ENCODE measurements at places on chromosomes 2 and 18.

GRCh38 chr2:68536000-68536399, 68.6 kb downstream of the APLF start:
- DNase-seq: no peak
- no peaks in the 10 kb centered on the region for H3K27me3 ChIP-seq
- no peaks in the 10 kb centered on the region for H3K36me3 ChIP-seq
- H3K4me3 ChIP-seq: no peak overlapping the region
- no peaks in the 10 kb centered on the region for H3K4me1 ChIP-seq

- no peaks in the 10 kb centered on the region for H3K27me3 ChIP-seq
- no peak for DNase-seq
- H3K4me1 ChIP-seq: peaks cover 22% of the 10 kb centered on the region
- peak overlapping the region; percentile 81 for H3K27ac ChIP-seq
Measured at GRCh38 chr2:48508461-48509124, 21.4 kb upstream of the STON1 start.

DNA sequence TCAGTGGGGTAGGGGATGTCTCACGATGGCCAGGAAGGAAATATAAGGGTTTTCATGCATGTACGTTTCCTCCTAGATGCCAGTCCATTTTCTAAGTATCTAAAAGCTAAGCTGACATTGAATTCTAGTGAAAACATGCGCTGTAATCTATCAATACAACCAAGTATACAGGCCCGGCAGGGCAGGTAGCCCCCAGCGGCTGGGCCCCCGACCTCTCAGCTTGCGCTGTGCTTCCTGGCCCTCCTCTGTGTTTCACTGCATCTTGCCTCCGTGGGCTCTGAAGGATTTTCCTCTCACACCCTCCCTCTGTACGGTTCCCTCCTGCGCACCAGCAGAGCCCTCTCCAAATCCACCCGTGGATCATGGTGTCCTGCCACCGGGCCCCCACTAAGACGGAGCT, 524.8 kb downstream of the ZNF516 start:
- no peaks in the 10 kb centered on the region for H3K4me1 ChIP-seq
- no peak overlapping the region for H3K27ac ChIP-seq
- no peak overlapping the region for H3K4me3 ChIP-seq
- no peak for DNase-seq

DNA sequence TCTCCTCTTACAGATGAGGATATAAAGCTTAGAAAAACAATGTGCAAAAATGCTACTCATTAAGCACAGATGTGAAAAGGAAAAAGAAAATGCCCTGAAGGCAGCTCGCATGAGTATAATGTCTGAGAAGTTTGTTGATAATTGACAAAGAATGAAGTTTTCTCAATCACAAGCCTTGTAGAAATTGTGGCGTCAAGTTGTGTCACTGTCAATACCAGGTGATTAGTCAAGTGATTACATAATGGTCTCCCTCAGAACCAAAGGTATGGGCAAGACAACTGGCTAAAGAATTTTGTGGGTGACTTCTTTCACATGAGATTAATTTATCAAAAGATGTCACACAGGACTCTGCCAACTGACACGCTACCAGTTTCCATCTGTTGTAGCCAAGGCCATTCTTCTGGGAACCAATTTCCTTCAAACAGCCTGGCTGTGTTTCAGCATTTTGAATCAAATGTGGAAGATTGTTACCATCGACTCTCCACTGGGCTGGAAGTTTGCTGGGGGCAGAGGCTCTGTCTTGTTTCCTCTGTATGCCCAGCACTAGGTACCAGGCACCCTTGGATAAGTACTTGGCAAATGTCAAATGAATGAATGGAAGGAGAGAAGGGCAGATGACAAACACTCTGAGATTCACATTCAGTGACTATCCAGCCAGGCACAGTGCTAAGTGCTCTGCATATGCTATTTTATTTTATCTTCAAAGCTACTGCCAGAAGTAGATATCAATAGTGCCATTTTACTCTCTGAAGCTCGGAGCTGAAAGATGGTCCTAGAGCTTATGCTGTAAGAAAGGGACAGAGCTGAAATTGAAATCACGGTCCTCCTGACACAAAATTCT, 5.9 kb upstream of the FN1 start:
- H3K36me3 ChIP-seq: no peaks in the 10 kb centered on the region
- H3K4me3 ChIP-seq: no peak overlapping the region
- H3K27ac ChIP-seq: no peak overlapping the region

DNA sequence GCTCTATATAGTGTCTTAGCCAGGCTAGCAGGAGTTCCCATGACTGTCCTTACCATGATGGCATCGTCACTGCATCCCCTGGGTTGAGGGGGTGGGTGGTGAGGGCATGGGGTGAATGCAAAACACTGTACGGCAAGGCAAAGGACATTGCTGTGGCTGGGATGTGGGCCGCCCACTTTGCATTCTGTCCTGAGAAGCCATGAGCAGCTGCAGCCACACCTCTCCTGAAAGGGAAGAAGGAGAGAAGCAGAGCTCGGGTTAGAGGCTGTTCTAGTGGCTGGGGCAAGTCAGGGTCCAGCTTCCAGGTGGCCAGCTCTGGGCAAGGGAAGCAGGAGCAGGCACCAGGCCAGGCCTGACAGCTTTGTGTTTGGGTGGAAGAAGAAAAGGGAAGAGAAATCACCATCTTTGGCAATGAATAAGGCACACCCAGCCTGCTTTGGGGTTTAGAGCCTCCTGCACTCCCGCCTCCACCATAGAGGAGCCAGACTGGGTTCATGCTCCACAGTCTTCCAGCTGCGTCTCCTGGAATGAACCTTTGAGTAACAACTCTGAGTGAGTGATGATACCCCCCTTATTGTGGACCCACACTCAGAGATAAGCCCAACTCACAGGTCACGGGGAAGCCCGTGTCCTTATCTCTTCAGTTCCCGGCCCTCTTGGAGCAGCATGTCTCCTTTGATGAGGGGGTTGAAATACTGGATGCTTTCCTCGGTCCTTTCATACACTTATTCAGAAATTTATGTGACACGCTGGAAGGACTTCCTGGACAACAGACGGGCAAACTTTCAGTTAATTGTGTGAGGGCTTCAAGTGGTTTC, 63.4 kb downstream of the INPP4A start:
- peak overlapping the region; percentile 72 for H3K27ac ChIP-seq
- H3K4me1 ChIP-seq: peaks cover 87% of the 10 kb centered on the region
- H3K4me3 ChIP-seq: no peak overlapping the region
- peaks cover 66% of the 10 kb centered on the region for H3K36me3 ChIP-seq
- H3K27me3 ChIP-seq: no peaks in the 10 kb centered on the region
- DNase-seq: no peak

- H3K27me3 ChIP-seq: no peaks in the 10 kb centered on the region
- no peak overlapping the region for H3K27ac ChIP-seq
- no peak for DNase-seq
- H3K36me3 ChIP-seq: peaks cover 64% of the 10 kb centered on the region
- no peaks in the 10 kb centered on the region for H3K4me1 ChIP-seq
Measured at GRCh38 chr2:135773917-135774316, 32.3 kb downstream of the UBXN4 start.

DNA sequence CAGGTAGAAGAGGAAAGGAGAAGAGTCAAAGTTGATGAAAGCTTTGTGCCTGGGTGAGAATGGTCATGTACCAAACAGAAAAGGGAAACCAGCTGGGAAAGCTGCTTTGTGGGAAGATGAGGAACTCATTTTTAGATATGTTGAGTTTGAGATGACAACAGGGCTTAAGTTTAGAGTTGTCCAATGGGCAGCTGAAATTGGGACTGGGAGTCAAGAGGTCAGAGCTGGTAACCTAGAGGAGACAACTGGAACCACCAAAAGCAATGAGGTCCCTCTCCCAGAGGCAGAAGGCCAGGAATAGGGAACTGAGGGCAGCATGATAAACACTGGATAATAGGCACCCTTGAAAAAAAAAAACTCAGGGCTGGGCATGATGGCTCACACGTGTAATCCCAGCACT, 48.8 kb downstream of the SLC4A1AP start:
- DNase-seq: no peak
- no peak overlapping the region for H3K27ac ChIP-seq
- H3K4me1 ChIP-seq: peaks cover 30% of the 10 kb centered on the region
- H3K4me3 ChIP-seq: no peak overlapping the region
- no peaks in the 10 kb centered on the region for H3K36me3 ChIP-seq

DNA sequence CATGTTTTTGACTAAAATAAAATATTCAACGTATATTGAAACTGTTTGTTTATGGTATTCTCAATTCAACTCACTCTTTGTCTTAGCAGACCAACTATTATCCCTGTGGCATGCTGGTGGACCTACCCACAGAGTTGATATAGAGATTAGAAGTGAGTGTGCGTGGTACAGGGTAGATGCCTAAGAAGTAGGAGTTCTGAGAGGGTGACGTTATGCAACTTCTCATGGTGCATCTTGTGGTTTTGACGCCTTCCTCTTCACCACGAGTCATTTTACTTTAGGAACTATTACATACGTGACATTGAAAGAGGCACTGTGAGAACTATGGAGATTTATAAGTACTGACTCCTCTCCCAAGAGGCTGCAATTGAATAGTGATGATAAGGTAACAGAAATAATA, 26.6 kb upstream of the NAPG start:
- no peak overlapping the region for H3K4me3 ChIP-seq
- no peak overlapping the region for H3K27ac ChIP-seq
- H3K27me3 ChIP-seq: peaks cover 3% of the 10 kb centered on the region
- DNase-seq: no peak

- DNase-seq: no peak
- H3K36me3 ChIP-seq: peaks cover 8% of the 10 kb centered on the region
- no peaks in the 10 kb centered on the region for H3K27me3 ChIP-seq
- H3K27ac ChIP-seq: no peak overlapping the region
- H3K4me1 ChIP-seq: peaks cover 10% of the 10 kb centered on the region
Measured at GRCh38 chr2:127358044-127358443, 29.7 kb downstream of the MAP3K2 start.

GRCh38 chr2:204156456-204156855, 219.9 kb downstream of the ICOS start:
- H3K27me3 ChIP-seq: peaks cover 20% of the 10 kb centered on the region
- DNase-seq: no peak
- H3K36me3 ChIP-seq: no peaks in the 10 kb centered on the region
- H3K4me3 ChIP-seq: no peak overlapping the region
- no peak overlapping the region for H3K27ac ChIP-seq
- H3K4me1 ChIP-seq: no peaks in the 10 kb centered on the region

DNA sequence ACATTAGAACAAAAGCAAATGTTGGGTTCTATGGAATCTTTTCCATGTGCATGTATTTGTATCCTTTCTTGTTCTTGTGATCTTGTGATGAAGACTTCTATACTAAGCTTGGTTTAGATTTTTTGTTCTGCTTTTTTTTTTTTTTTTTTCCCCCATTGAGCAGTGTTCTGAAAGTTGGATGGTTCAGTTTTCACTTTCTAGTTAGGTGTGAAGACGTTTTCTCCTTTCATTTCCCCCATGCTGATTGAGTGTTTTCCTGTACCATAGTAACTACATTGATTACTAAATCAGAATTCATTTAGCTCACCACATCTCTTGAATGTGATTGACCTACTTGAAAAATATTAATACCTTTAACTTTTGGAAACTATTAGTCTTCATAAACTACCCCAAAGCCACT, 34.1 kb downstream of the NOP58 start:
- peak overlapping the region; percentile 46 for H3K27ac ChIP-seq
- H3K4me3 ChIP-seq: no peak overlapping the region
- peaks cover 8% of the 10 kb centered on the region for H3K4me1 ChIP-seq
- H3K27me3 ChIP-seq: no peaks in the 10 kb centered on the region

DNA sequence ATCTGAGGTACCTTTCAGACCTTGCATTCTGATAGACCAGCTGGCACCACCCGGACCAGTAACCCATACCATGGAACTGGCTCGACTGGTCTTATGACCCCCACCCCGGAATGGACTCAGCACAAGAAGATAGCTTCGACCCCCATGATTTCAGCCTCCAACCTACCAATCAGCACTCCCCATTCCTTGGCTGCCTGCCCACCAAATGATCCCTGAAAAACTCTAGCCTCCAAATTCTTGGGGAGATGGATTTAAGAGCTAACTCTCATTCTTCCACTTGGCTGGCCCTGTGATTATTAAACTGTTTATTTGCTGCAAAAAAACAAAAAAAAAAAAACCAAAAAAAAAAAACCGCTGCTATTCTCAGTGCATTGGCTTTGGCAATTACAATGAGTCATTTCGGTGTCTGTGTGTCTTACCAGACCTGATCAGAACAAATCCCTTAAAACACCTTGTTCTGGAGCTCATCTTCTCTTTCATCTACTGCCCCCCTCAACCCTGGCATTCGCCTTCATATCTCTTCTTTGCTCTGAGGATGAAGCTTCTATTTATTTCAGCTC, 60.1 kb upstream of the KIF5C start:
- H3K36me3 ChIP-seq: no peaks in the 10 kb centered on the region
- DNase-seq: no peak
- H3K27ac ChIP-seq: no peak overlapping the region
- H3K27me3 ChIP-seq: peaks cover 19% of the 10 kb centered on the region
- peaks cover 4% of the 10 kb centered on the region for H3K4me1 ChIP-seq

DNA sequence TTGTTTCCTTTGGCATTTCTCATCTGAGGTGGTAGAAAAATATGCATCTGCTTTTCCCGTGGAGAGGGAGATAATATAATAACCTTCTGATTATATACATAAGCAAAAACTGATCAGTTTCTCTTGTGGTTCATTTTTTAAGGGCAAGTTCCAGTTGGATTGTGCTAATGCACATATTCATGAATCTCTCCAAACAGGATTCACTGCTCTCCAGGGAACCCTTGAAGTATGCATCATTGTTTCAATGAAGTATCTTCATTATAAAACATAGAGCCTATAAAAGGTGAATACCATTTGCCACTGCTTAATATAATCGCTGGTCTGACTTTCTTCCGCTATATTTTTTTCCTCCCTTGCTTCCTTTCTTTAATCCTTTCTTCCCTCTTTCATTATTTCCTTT, 384.7 kb downstream of the FIGN start:
- no peaks in the 10 kb centered on the region for H3K36me3 ChIP-seq
- no peak overlapping the region for H3K4me3 ChIP-seq
- peaks cover 12% of the 10 kb centered on the region for H3K27me3 ChIP-seq
- H3K27ac ChIP-seq: no peak overlapping the region
- no peaks in the 10 kb centered on the region for H3K4me1 ChIP-seq

DNA sequence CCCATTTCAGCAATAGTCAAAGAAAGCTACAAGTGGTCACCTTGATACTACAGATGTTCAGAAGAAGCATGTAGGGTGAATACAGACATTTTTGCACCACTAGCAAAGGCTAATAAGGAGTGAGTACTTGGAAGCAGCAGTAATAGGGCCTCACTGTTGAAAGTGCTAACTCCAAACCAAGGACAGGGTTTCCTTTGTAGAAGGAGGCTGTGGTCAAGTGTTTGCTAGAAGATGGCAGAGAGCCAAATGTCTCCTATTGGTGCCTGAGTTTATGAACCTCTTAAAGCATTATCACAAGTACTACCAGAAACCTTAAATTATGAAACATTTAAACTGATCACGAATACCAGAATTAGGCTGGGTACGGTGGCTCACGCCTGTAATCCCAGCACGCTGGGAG, 308.1 kb downstream of the ZEB2 start:
- H3K36me3 ChIP-seq: no peaks in the 10 kb centered on the region
- no peak for DNase-seq
- H3K27ac ChIP-seq: no peak overlapping the region
- no peak overlapping the region for H3K4me3 ChIP-seq

DNA sequence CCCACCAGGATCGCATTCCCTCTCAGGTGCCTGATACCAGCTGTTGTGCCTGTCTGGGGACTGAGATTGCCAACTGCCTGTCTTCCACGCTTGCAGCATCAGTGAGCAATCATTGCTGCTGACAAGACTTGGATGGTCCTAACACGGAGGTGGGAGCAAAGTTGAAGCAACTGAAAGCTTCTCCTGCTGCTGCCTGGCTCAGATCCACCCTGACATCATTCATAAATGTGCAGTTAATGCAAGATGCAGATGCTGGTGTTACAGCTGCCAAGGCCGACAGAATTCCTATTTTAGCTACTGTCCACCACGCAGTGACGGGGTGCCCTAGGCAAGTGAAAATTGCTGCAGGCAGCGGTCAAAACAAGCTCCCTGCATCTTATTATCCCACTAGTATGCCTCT, 131.4 kb downstream of the VWC2L start:
- no peaks in the 10 kb centered on the region for H3K36me3 ChIP-seq
- H3K4me3 ChIP-seq: no peak overlapping the region
- H3K27ac ChIP-seq: no peak overlapping the region
- H3K27me3 ChIP-seq: no peaks in the 10 kb centered on the region
